ENCODE measurements at places on chromosomes 7 and 10.

- no peak for DNase-seq
Observed at GRCh38 chr10:36556468-36556867, 568.9 kb upstream of the ANKRD30A start.

- DNase-seq: no peak
Observed at GRCh38 chr10:22900841-22901601, 26.8 kb upstream of the ARMC3 start.

- DNase-seq: no peak
Observed at GRCh38 chr7:1889556-1890181, 219.6 kb downstream of the ELFN1 start.

GRCh38 chr10:43172645-43173044, 34.4 kb downstream of the CSGALNACT2 start:
- DNase-seq: no peak

- DNase-seq: no peak
Observed at GRCh38 chr7:3493499-3493898, 192.4 kb downstream of the SDK1 start.

DNA sequence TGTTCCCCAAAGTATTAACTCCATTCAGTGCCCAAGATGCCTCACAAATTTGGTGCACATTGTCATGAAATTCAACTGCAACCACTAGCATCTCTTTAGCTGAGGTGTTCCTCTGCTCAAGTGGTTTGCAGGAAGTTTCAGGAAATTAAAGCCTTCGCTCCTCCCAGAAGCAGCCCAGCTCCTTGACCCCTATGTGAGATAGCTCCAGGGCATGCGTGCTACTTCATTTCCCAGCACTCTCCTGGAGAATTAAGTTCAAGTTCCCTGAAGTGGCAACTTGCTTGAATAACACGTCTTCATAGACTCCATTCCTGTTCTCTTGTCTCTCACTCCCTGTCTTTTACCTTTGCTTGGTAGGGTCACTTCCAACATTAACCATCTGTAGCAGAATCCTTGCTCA, 750.3 kb downstream of the REEP3 start:
- DNase-seq: no peak

DNA sequence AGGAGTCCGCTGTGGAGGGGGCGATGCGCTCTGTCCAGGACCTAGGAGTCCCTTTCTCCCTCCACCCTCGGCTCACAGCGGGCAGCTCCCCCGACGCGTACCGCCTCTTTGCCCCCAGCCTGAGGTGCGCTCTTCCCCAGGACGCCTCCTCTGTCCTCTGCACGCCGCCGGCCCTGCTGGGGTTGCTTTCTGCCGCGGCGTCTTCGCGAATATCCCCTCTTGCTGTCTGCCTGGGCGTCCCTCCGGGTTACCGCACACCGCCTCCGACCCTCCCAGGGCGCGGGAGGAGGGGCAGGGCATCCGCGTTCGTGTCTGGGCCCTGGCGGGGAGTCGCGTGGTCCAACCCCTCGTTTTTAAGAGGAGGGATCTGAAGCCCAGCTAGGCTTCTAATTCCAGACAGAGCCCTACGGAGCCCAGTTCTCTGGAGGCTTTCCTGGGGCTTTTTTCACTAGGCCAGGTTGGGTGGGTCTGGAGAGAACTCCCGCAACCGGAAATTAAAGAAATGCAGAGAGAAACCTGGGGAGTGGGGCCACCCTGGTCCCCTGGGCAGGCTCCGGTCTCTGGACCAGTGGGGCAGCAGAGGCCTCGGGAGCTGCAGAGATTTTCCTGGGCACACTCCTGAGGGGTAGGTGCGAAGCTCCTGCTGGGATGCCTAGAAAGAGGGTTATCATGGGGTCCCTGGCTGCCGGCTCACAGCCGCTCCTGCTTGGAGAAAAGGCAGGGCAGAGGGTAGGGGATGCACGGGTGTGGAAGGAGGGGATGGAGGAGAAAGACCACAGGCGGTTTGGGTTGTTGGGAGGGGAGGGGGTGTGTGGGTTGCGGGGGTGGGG, 166.9 kb downstream of the UBE2H start:
- DNase-seq: peak; percentile 76

GRCh38 chr10:43376828-43377423, 5.5 kb downstream of the FXYD4 start:
- DNase-seq: peak; percentile 35

- peak; percentile 72 for DNase-seq
Observed at GRCh38 chr7:100483090-100483721, 521 bp upstream of the NYAP1 start.

DNA sequence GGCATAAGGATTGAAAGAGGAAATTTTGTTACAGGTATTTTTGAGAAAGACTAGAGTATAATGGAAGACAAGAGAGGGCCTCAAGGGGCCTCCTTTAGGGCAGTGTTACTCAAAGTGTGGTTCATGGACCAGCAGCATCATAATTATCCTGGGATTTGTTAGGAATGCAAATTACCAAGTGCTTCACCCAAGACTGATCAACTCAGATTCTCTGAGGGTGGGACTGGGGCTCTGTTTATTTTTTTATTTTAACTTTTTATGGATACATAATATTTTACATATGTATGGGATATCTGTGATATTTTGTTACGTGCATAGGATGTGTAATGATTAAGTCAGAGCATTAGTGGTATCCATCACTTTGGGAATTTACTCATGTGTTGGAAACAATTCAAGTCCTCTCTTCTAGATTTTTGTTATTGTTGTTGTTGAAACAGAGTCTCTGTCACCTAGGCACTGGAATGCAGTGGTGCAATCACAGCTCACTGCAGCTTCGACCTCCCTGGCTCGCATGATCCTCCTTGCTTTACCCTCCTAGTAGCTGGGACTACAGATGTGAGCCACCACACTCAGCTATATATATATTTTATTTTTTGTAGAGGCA, 2.2 kb upstream of the KCTD7 start:
- no peak for DNase-seq

- no peak for DNase-seq
Observed at GRCh38 chr10:74510594-74510993, 315.8 kb upstream of the KAT6B start.

DNA sequence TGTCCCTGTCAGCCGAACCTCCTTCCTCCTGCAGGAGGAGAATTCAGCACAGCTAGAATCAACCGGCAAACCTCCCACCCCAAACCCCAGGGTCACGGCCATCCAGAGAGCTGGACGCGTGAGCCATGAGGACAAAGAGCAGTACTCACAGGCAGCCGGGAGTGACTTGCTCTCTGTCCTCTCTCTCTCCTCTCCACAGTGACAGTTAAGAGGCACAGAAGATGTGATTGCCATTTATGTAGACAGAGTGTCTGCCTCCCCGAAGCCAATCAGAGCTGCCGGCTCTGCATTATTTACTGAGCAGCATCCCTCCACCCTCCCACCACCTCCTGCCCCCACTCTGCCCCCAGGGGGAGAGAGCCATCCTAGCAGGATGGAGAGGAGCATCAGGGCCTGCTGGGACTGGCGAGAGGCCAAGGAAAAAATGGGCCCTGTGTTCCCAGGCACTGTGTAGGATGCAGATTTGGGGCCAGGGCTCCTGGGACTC, 4.3 kb downstream of the DDC start:
- DNase-seq: no peak

- no peak for DNase-seq
Observed at GRCh38 chr10:133230387-133231195, 574 bp downstream of the UTF1 start.

DNA sequence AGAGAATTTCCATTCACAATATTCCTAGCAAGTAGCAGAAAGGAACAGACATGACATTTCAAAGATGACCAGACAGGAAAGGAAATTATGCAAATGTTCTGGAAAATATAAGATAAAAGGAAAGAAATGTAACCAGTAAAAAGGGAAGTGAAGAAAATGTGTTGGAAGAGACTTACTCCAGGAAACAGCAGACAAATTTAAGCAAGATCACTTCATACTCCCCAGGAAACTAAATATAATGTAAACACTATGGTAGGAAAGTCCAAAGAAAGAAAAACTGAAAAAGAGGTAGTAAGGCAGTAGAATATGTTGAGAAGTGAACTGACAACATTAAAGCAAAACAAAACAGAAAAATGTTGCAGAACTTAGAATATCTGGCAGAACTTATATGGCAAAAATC, 6.4 kb upstream of the ST8SIA6 start:
- DNase-seq: no peak

DNA sequence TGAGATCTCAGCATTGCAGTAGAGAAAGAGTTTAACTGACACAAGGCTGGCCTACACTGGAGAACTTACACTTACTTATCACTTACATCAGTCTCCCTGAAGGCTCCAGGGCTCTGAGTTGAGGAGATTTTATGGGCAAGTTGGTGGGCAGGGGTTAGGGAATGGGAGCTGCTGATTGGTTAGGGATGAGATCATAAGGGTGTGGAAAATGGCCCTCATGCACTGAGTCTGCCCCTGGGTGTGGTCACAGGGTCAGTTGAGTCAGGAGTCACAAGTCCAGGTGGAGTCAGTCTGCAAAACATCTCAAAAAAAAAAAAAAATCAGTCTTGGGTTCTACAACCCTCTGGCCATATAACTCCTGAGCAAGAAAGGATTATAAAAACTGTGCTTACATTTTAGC, 60.5 kb downstream of the PPP1R17 start:
- DNase-seq: no peak

DNA sequence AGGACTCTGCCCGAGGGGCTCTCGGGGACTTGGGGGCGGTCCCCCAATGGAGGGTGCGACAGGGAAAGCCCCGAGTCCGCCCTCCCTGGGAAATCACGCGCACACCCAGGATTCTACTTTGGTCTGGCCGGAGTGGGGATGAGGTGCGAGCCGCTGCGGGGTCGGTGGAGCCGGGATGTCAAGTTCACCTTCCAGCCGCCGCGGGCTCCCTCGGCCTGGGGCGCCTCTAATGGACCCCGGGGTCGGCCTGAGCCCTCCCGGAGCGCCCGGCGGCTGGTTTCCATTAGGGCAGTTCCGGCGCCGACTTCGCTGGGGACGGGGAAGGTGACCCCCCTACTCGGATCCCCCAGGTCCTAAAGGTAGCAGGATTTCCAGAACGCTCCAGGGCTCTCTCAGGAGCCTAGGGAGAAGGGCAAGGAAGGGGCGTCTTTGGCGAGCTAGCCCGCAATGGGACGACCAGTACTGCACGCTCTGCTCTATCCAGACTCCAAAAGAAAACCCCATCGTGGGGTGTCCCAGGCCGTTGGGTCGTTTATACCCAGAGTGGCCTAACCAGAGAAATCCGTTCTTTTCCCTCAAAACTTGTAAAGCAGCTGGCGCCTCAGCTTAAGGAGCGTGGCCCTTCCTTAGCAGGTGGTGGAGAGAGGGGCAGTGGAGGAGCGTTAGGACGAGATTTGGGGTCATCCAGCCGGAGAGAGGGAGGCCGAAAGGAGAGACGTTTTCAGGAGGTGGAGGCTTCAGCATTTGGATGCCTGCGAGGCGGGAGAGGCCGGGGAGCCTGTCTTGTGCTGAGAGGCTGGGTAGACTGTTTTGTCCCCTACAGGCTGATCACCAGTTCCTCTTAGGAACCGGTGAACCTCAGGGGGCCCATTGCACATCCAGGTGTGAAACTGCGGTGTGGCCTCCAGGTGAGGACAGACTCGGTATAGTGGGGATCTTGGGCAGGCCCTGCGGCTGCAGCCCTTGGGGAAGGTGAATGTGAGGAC, 860 bp upstream of the WDR86 start:
- DNase-seq: peak; percentile 89

DNA sequence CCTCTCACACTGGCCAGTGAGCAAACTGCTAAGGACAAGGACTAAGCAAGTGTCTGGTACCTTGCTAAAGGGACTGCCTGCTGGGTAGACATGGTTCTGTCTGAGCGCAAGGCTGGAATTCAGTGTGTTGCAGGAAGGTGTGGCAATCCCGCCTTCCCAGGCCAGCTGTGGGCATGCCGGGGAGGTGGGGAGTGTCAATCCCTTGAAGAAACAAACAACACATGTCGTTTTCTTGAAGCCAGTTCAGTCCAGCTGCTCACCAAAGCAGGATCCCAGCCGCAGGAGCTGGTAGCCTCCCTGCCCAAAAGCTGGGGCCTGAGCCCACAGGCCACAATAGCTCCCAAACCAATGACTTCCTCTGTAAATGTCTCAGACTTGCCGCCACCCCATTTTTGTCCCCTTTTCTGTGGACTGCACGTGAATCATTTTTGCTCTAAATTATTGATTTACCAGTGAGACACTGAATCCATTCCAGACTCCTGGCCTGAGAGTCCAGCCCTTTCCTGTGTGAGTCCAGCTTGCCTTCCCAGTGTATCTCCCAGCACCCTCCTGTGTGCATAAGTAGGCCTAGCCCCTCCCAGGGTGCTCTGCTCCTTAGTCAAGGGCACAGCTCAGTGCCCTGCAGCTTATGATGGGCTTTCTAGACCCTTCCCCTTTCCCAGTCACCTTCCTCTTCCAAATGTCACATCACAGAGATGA, 166.8 kb downstream of the RGS10 start:
- no peak for DNase-seq

DNA sequence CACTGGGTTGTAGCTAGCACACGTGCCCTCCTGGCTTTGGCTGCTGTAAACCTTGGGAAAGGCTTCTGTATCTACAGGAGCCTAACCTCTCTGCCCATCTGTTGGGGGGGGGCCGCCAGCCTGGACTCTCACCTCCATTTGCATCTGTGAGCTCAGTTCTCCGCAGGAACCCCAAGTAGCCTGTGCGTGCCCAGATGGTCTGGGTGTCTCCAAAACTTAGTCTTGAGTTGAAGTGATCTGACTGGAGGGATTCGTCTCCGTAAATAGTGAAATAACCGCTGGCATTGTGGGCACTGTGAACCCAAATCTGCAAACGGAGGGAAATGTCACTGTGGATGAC, 147.9 kb downstream of the ZMYND11 start:
- DNase-seq: no peak

DNA sequence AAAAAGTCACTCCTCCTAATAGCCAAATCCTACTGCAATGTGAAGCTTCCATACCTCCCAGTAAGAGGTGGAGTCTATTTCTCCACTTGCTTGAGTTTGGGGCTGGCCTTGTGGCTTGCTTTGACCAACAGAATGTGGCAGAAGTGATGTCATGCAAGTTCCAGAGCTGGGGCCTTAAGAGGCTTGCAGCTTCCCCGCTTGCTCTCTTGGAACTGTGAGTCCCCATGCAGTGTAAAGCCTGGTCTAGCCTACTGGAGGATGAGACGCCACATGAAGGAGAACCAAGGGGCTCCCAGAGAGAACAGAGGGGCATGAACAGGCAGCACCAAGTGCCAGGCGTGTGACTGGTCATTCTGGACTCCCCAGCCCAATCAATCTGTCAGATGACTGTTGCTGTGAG, 58.6 kb upstream of the OPALIN start:
- DNase-seq: no peak

GRCh38 chr10:23657677-23658076, 218.8 kb downstream of the OTUD1 start:
- no peak for DNase-seq

- no peak for DNase-seq
Observed at GRCh38 chr7:4113271-4113670, 568.8 kb upstream of the FOXK1 start.

- DNase-seq: peak; percentile 45
Observed at GRCh38 chr10:33223326-33224000, 111.0 kb downstream of the NRP1 start.

- DNase-seq: no peak
Observed at GRCh38 chr10:813286-813685, 118.2 kb downstream of the LARP4B start.

DNA sequence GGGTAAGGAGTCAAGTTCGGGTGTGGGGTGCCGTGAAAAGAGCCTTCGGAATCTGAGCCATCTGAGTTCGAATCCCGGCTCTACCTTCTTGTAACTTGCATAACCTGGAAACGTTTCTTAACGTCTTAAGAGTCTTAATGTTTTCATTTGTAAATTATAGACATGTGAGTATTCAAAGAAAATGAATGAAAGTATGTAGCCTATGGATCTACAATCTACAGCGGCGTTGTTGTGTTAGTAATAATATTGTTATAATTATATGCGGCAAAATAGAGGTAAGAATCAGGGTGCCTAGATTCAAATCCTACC, 559 bp downstream of the VTI1A start:
- no peak for DNase-seq

Data from right kidney (tissue), 9 donors.